AG20443 (cell line): ENCODE measurements at places on chromosomes 11 and 22.

DNA sequence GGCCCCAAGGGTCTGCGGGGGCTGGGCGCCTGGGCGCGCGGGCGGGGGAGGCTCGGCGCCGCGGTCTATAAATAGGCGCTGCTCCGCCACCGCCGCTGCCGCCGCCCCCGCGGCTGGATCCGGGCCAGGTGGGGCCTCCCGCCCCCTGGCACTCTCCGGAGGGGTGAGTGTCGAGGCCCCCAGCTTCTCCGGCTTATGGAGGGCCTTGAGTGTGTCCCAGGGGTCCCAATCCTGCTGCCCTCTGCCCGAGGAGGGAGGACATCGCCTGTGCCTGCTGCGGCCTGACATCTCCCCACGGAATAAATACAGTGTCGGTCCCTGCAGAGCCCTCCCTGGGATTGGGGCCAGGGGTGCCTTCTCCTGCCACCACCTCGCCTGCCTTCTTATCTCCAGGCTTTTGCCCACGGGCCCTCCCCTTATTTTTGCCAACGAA lies 4.3 kb upstream of the GP1BB start:
- DNase-seq, result no peak

- DNase-seq, result no peak
Observed at GRCh38 chr22:20520093-20520511, 12.7 kb downstream of the MED15 start.

GRCh38 chr22:23478175-23478574 lies 101.9 kb downstream of the IGLL1 start:
- no peak for DNase-seq

DNA sequence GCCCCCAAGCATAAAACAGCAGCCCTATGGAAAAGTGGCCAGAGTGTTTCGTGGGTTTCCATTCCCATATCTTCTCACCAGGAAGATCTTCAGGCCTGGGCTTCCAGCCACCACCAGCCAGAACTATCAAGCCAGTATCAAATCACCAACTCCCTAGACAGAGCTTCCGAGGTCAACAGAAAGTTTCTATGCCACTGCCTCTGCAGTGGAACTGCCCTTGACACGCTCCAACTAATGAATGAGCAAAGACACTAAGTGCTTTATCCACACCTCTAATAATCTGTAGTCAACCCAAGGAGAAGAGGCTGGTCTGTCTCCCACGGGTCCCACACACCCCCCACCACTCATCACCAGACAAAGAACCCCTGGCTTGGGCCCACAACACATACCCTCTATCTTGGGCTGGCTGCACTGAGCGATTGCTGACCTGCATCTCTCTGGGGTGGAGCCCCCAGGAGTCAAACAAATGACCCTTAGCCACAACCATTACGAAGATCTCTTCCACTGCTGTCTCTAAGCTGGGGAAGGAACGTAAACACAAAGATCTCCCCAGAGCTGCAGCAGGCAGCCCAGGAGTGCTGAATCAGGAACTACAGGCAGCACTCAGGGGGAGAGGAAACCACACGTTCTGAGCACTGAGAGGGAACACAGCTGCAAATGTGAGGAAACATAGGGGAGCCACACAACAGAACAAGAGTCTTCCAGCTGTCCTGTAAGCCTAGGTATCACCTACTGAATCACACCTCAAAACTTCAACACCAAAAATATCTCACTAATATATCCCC lies 9.7 kb downstream of the OR5AN1 start:
- no peak for DNase-seq
